ENCODE measurements at places on chromosomes 4 and X. TPM values are rescaled to one million over a fixed set of nuclear protein-coding genes. Genes with fewer than 3 reads are reported as not detected.

The C4orf36 gene
- total RNA-seq, result 3.3 TPM

The RNF150 gene
- total RNA-seq, result 3.7 TPM

- H3K27me3 ChIP-seq, result no peaks in the 10 kb centered on the region
- H3K36me3 ChIP-seq, result no peaks in the 10 kb centered on the region
- DNase-seq, result no peak
- no peak overlapping the region for H3K27ac ChIP-seq
- no peak overlapping the region for H3K4me3 ChIP-seq
These were observed 114.4 kb downstream of the AASDH start for GRCh38 chr4:56272927-56273326.

DNA sequence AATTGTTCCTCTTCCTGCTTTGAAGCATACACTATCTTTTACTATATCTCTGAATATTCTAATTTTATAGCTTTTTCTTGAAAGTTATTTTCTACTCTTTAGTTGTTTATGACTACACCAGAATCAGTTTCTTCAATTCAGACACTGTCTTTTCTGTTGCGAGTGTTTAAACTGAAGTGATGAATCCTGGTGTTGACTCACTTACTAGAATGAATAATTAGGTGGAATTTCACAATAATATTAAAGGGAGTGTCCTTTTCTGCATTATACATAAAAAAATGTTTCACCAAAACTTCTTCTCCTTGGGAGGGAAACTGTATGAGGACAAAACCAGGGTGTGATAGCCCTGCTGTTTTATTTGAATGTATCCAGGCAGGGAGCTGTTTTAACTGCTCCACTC lies 1383.1 kb downstream of the C4orf33 start:
- no peak overlapping the region for H3K27ac ChIP-seq
- H3K4me1 ChIP-seq, result peaks cover 6% of the 10 kb centered on the region
- DNase-seq, result no peak
- no peak overlapping the region for H3K4me3 ChIP-seq
- H3K27me3 ChIP-seq, result no peaks in the 10 kb centered on the region
- no peaks in the 10 kb centered on the region for H3K36me3 ChIP-seq

- H3K4me1 ChIP-seq, result no peaks in the 10 kb centered on the region
- DNase-seq, result no peak
- no peaks in the 10 kb centered on the region for H3K36me3 ChIP-seq
These were observed 176.2 kb downstream of the MID1 start for GRCh38 chrX:10444204-10444603.

DNA sequence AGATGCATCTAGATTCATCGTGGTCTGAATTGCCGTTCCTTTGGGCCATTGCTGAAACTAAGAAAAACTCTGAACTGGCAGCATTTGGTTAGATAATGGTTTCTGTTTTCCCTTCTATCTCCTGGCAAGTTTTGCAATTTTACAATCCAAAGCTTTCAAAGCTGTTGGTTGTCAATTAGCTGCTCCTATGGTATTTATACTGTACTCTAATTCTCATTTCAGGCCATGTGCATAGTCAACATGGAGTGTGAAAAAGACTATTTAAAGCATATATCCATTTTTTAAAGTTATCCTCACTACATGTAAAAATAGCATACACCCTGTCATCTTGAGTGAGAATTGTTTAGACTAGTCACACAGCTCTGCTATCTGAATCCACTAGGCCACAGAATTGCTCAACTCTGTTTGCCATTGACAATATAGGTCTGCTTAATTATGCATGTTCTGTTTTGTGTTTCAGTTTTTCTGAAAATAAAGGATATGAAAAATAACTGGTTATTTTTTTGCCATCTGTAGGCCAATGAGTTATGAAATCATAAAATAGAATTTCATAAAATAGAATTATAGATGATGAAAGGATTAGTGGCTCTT lies 27.7 kb upstream of the TEC start:
- peak; percentile 14 for DNase-seq
- no peak overlapping the region for H3K4me3 ChIP-seq
- no peak overlapping the region for H3K27ac ChIP-seq
- H3K4me1 ChIP-seq, result no peaks in the 10 kb centered on the region
- H3K36me3 ChIP-seq, result no peaks in the 10 kb centered on the region

DNA sequence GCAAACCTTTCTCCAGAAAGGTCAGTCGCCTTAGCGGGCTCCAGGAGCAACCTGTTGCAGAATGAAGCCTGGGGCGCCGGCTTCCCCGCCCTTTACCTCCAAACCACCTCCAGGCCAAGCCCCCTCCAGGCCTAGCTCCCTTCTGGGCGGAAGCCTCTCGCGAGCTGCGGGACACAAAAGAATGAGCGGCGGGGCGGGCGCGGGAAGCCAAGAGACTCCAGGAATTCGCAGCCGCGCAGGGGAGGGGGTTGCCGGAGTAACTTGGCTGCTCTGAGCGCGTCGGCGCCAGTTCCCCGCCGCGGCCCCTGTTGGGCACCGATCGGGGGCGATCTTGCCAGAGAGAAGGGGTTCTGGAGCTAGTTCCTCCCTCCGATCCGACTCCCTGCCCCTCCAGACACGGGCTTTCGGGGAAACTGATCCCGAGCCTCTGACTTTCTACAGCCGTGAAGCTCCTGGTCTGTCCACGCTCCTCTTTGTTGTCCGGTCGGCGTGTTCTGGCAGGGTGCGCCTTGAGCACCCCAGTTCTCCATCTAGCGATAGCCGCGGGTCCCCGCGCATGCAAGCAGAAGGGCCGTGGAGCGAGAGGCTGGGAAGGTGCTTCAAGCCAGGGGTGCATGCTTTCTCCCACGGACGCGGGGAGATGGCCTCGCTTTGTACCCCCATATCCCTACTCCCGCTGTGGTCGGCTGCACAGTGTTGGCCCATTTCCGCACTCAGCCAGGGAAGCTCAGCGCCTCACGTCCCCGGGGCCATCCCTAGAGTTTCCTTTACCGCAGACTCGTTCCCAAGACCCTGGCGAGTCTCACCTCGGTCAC lies 1.2 kb downstream of the PROM1 start:
- H3K36me3 ChIP-seq, result no peaks in the 10 kb centered on the region
- DNase-seq, result peak; percentile 87
- no peaks in the 10 kb centered on the region for H3K4me1 ChIP-seq

- H3K27me3 ChIP-seq, result peaks cover 20% of the 10 kb centered on the region
- no peak overlapping the region for H3K27ac ChIP-seq
- peak; percentile 88 for DNase-seq
- H3K4me1 ChIP-seq, result no peaks in the 10 kb centered on the region
- H3K36me3 ChIP-seq, result no peaks in the 10 kb centered on the region
- H3K4me3 ChIP-seq, result no peak overlapping the region
These were observed 13.7 kb upstream of the PIGA start for GRCh38 chrX:15349046-15349445.

- no peak overlapping the region for H3K4me3 ChIP-seq
- H3K4me1 ChIP-seq, result no peaks in the 10 kb centered on the region
- DNase-seq, result no peak
- no peaks in the 10 kb centered on the region for H3K36me3 ChIP-seq
- no peaks in the 10 kb centered on the region for H3K27me3 ChIP-seq
These were observed 14.7 kb upstream of the GPR50 start for GRCh38 chrX:151161690-151162089.

- no peaks in the 10 kb centered on the region for H3K27me3 ChIP-seq
- no peaks in the 10 kb centered on the region for H3K4me1 ChIP-seq
- no peak overlapping the region for H3K27ac ChIP-seq
- H3K4me3 ChIP-seq, result no peak overlapping the region
- DNase-seq, result no peak
These were observed 532.3 kb upstream of the SMIM31 start for GRCh38 chr4:164221631-164222030.

DNA sequence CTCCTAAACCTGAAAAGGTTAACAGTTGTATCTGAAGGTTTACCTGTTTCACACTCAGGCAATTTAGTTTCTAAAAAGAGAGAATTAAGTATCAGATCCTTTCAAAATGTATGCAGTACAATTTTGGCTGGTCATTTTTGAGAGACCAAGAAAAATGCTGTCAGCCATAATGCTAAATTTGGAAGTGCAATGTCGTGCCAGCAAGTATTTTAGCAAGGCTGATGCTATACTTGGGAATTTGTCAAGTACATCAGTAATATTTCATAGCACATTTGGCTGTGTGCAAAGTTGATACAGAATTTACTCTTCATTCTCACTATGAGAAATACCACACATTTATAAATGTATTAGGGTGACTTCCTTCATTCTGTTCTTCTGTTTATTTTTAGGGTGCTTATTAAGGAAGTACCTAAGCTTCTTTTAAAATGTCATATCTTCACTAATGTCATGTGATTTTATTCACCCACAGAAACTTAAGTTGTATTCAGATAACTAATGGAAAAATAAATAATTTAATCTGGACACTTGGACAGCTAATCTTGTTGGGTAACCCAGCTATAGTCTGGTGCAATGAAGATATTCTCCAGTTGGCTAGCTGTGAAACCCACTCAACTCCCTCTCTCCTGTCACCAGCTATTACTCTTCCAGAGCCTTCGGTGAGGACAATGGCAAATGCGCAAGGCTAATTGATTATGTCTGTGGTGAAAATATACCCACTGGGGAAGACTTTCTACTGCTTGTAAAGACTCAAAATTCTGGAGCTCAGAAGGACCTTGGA lies 84.2 kb upstream of the TLL1 start:
- no peaks in the 10 kb centered on the region for H3K27me3 ChIP-seq
- no peaks in the 10 kb centered on the region for H3K4me1 ChIP-seq
- H3K4me3 ChIP-seq, result no peak overlapping the region

The SPACA5 gene
- not detected for total RNA-seq

The RENBP gene
- 16.6 TPM for total RNA-seq

DNA sequence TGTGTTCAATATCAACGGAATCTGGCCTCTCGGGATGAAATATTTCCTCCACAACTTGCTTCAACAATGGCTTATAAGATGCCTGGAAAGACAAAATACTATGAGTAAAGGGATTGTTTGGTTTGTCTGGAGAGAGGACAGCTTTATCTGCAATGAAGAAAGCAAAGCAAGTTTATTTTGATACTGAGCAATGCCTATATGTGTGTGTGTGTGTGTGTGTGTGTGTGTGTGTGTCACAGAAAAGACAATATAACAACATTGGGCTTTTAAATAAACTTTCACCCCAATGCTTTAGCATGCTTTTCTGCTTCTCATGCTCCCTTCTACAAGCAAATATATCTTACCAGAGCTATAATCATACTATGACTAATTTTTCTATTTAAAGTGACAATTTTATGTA lies 45.4 kb downstream of the RASL11B start:
- no peaks in the 10 kb centered on the region for H3K36me3 ChIP-seq
- no peaks in the 10 kb centered on the region for H3K4me1 ChIP-seq
- DNase-seq, result no peak
- no peaks in the 10 kb centered on the region for H3K27me3 ChIP-seq
- no peak overlapping the region for H3K4me3 ChIP-seq

DNA sequence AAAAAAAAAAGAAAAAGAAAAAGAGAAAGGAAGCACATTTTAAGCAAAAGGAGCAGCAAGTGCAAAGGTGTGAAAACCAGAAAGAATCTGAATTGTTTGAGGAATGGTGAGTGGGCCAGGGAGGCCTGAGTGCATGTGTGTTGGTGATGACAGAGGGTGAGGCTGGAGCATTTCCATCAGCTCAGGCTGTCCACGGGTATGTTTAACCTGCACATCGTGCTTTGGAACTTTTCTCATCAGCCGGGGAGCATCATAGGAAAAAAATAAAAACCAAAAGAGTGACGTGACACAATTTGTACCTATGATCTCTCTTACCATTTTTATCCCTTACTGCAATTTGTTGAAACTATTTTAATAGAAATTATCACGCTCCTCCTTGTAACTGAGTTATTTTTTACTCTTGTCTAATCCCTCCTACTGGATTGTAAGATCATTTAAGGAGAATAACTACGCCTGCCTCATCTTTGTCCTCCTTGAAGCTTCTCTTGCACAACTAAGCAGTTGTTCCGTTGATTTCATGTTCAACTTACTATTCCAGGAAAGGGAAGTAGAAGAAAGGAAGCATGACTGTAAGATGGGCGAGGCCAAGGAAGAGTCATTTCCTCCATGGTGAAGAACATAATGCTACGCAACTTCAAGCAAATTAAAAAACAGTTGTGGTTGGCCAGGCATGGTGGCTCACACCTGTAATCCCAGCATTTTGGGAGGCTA lies 7.0 kb downstream of the PALLD start:
- no peaks in the 10 kb centered on the region for H3K4me1 ChIP-seq
- no peaks in the 10 kb centered on the region for H3K36me3 ChIP-seq
- no peaks in the 10 kb centered on the region for H3K27me3 ChIP-seq
- H3K27ac ChIP-seq, result peak overlapping the region; percentile 65

The CDX4 gene
- not detected for total RNA-seq

DNA sequence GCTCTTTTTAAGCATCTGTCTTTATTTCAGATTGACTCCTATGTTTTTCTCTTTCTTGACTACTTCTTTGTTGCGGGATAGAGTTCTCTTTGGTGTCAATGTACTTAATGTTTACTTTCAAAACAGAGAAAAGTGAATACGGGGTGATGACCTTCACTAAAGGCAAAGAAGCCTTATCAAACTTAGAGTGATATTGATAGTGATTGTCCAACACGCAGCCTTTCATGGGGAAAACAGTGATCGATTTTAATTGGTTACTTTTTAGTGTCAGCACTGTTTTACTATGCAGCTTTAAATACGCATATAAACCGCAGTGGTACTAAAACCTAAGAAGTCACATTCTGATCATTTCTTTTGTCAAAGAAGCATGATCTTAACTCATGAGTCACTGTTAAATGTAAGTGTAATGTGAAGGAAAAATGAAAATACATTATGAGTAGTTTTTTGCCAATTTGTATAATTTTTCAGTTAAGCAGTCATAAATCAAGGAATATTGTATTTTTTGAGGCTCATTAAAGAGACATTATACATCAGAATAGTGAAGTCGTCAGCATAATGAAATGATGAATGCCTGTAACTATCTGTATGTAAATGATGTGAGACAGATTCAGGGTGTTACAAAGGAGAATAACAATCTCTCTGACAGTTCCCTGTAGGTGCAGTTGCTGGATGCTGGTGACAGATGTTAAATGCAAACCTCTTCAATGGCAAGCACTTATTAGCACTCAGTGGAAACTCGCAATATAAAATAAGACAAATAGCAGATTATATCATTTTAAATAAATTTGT lies 2082.8 kb upstream of the TENM3 start:
- no peaks in the 10 kb centered on the region for H3K36me3 ChIP-seq
- no peaks in the 10 kb centered on the region for H3K27me3 ChIP-seq
- H3K4me1 ChIP-seq, result no peaks in the 10 kb centered on the region
- H3K4me3 ChIP-seq, result no peak overlapping the region
- no peak for DNase-seq

The CXCL8 gene
- 100 TPM for total RNA-seq

GRCh38 chr4:2793586-2794485 lies 951 bp downstream of the SH3BP2 start:
- no peak for DNase-seq
- H3K4me1 ChIP-seq, result peaks cover 7% of the 10 kb centered on the region
- no peaks in the 10 kb centered on the region for H3K36me3 ChIP-seq
- peak overlapping the region; percentile 79 for H3K27ac ChIP-seq
- H3K27me3 ChIP-seq, result no peaks in the 10 kb centered on the region
- H3K4me3 ChIP-seq, result peak overlapping the region; percentile 50

The BEND4 gene
- 0.51 TPM for total RNA-seq

The NLRP2B gene
- total RNA-seq, result not detected

Measured in lung (tissue), 17 donors.